Activated CD4-positive, alpha-beta T cell treated with anti-CD3 and anti-CD28 coated beads for 36 hours (primary cell): ENCODE measurements at places on chromosomes 13 and 19.

DNA sequence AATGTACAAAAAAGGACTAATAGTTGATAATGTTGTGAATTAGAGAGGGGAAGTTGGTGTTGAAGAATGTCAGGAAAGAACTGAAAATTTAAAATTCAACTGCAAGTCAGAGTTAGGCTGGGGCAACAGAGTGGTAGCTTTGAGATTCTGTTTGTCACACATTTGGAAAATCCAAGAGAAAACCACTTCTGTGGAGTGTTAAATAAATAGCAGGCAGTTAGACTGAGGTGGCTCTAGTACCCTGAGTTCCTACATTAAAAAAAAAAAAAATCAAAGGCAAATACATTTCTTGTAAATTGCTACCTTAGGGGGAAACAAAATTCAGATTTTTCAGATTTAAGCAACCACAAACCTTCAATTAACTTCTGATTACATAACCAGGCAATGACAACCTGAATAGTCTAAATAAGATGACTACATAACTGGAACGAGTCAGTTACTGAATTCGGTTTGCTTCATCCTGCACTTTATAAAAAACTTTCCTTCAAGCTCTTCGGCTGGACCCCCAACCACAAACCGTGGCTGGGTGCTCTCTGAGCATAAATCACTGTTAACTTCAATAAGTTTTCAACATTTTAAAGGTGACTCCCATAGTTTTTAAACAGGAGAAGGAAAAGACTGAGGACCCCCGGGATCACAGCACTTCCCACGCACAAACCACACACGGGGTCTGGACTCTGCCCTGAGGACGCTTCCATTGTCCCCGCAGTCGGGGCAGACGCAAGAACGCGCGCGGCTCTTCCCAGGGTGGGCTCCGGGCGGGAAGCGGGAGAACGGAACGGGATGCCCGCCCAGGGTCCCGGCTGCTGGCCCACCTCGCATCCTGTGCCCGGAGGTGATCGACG lies 725 bp downstream of the ZNF682 start:
- DNase-seq, result no peak

- DNase-seq, result no peak
These were observed 1255.5 kb upstream of the SLC10A2 start for GRCh38 chr13:104321756-104322155.

GRCh38 chr13:38951525-38952313 lies 38.9 kb downstream of the STOML3 start:
- peak; percentile 42 for DNase-seq

GRCh38 chr19:32749361-32749760 lies 29.8 kb downstream of the TDRD12 start:
- no peak for DNase-seq

DNA sequence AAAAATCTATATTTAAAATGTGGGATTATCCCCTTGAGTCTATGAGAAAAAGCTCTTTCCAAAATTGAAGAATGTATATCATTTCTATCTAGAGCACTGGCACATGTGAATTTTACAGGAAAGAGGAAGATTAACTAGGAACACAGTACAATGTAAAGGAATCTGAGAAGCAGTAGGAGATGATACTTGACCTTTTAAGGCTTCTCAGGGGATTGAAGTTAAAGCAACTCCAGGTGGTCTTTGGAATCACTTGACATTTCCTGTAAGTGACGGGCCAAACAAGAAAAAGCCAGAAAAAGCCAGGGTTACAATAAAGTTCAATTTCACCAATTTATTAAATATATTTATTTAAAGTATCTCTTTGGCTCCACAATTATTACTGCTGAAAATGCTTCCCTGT lies 1373.9 kb downstream of the OLFM4 start:
- DNase-seq, result no peak

- peak; percentile 11 for DNase-seq
These were observed 2.2 kb downstream of the PAN3 start for GRCh38 chr13:28140433-28141125.

- no peak for DNase-seq
These were observed 39.3 kb downstream of the LMO7 start for GRCh38 chr13:75675421-75675820.

- DNase-seq, result peak; percentile 74
These were observed at the start of gene GSX1 for GRCh38 chr13:27792393-27793218. Gene GSX1 (plus strand): TSS chr13:27792483. CDS start chr13:27792691, 208 bp downstream.
